ENCODE measurements at places on chromosomes 7 and 10.

GRCh38 chr10:79024720-79025198, 44.0 kb upstream of the ZMIZ1 start:
- no peak for DNase-seq

GRCh38 chr10:131644864-131645658, 255.7 kb upstream of the PPP2R2D start:
- DNase-seq = no peak

DNA sequence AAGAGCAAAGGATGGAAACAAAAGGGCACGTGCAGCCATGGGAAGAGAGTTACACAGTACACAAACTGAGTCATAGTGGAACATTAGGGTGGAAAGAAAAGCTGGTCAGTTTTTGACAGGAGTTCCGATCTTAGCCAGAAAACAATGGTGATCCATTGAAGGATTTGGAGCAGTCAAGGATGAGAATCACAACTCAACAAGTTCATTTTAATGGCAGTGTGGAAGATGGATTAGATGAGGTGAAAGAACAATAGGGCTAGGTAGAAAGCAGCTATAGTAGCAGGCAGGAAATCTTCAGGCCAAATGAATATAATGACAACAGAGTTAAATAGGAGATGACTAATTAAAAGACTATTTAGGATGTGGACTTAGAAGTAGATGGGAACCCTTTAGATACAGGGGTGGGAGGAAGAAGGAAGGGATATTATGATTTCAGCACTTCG, 136.3 kb downstream of the DOCK4 start:
- no peak for DNase-seq

GRCh38 chr10:27448921-27449320, 55.2 kb upstream of the RAB18 start:
- no peak for DNase-seq

- no peak for DNase-seq
Measured at GRCh38 chr10:7872041-7872442, 53.7 kb downstream of the TAF3 start.

DNA sequence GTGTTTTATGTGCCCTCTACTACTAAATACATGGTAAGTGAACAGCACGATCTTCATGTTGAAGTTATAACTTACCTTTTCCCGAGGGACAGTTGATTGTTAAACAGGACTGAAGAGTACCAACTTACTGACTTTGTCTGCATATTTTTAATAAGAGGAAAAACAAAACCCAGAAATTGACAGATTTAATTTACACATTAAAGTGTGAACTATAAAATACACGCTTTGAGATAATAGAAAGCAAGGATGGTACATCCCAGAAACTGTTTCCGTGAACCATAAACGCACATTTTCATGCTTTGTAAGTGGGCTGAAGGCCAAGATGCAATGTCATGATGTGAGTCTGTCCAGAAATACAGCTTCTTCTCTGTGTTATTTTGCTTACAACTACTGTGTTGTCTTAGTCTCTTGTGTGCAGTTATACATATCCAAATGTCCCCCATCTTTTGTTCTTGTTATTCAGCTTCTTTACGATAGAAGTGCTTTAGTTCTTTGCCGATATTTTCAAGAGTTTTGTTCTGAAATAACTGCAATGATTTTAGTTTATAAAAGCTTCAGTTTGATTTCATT, 190.1 kb downstream of the MLLT10 start:
- no peak for DNase-seq

DNA sequence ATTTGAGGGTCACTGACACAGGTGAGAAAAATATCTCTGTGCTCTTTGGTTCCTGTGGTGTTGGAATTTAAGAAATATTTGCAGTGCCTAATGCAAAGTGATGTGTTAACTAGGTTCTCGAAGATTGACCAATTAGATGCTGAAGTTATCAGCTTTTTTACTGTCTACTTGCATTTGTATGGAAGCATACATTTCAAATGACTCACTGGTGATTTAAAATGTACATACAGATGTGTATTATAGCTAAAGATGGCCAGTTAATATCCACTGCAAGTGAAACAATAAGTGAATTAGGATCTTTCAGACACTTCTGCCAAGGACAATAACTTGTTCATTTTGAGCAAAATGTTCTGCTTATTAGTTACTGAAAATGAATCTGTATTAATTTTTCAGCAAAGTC, 205.0 kb downstream of the FANK1 start:
- DNase-seq = no peak

GRCh38 chr7:29255906-29256692, 61.5 kb downstream of the CHN2 start:
- no peak for DNase-seq

GRCh38 chr7:151756076-151756731, 120.7 kb downstream of the PRKAG2 start:
- DNase-seq = no peak

DNA sequence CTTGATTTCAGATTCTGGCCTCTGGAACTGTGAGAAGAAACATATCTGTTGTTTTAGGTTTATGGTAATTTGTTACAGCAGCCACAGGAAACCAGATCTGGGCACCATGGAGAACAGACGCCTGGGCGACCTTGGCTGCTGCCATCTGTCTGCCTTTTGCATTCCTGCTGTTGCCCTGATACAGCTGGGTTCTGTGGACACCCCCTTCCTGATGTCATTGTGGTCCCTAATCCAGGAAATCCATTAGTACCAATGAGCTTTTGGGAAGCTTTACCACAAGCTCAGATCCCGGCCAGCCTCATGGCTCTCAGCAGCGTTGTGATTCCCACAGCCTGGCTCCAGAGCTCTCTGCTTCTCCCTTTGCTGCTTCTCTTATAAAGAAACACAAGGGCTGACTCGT, 174.2 kb upstream of the NPS start:
- DNase-seq = no peak

DNA sequence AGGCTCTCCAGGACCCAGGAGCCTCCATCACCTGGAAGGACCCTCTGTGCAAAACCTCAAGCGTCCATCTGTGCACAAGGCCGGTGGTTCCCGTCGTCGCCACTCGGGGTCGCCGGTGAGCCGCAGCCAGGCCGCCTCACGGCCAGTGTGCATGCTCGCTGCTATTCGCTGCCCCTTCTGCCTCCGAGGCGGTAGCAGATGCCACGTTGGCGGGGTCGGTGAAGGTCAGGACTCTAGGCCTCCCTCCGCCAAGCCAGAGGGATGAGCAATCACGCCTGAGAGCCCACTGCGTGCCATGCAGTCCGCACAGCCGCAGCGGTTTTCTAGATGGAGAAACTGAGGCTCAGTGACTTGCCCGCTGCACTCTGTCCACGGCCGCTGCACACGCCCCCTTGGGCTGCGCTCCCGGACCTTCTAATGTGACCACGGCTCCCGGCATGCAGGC, 5.7 kb downstream of the UPK3B start:
- no peak for DNase-seq

- DNase-seq = no peak
Measured at GRCh38 chr7:23276947-23277346, 22.2 kb upstream of the MALSU1 start.

- no peak for DNase-seq
Measured at GRCh38 chr7:75658369-75658768, 80.4 kb downstream of the HIP1 start.

GRCh38 chr7:156703209-156703608, 62.6 kb downstream of the RNF32 start:
- DNase-seq = no peak

- DNase-seq = no peak
Measured at GRCh38 chr10:79560160-79560709, at the start of gene SFTPA2. TSS of gene SFTPA2 (minus strand) at chr10:79560407. CDS start at chr10:79559483, 924 bp downstream.

DNA sequence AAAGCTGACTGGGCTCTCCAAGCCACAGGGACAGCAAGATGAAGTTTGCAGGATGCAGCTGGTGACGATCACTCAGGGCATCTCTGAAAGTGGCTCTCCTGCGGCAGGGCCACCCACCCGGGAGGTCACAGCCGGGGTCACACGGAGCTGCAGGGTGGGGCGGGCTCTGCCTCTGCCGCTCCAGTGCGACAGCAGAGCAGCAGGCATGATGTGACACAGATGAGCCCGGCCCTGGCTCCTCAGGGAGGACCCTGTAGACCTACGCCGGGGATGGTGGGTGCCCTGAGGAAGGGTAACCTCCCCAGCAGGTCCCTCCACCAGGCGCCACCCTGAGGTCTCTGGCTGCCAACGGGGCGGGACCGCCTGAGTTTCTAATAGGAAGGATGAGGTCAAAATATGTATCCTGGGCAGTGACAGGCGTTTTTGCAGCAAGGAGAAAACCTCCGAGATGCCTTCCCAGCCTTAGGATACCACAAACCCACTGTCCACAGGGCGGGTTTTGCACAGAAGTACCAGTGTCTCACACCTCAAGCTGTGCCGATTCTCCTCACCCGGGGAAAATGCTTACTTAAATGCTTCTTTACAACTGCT, 114.8 kb upstream of the DIP2C start:
- no peak for DNase-seq
